ENCODE measurements at places on chromosomes 7 and 10. TPM values are rescaled to one million over a fixed set of nuclear protein-coding genes. Genes with fewer than 3 reads are reported as not detected.
A peak's percentile ranks its signal among the peaks of the same experiment; 100 is the strongest.

- no peak for DNase-seq
These were observed 177.3 kb downstream of the KMT2E start for GRCh38 chr7:105191331-105191730.

DNA sequence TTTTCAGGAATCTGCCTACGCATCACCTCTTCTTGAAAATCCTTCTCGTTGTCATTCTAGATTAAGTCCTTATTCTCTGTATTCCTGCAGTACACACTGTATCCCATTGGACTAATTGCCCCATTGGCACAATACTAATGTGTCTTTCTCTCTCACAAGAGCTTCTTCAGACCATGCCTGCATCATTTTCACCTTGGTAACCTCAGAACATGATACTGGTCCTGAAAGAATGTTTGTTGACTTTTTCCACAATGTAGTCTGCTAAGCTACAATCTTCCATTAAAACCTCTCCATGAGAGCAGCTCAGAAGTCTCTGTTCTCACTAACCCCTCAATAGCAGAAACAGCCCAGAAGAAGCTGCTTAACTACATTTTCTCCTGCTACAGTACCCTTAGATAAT is 270.7 kb downstream of the PCDH15 start:
- DNase-seq: no peak

DNA sequence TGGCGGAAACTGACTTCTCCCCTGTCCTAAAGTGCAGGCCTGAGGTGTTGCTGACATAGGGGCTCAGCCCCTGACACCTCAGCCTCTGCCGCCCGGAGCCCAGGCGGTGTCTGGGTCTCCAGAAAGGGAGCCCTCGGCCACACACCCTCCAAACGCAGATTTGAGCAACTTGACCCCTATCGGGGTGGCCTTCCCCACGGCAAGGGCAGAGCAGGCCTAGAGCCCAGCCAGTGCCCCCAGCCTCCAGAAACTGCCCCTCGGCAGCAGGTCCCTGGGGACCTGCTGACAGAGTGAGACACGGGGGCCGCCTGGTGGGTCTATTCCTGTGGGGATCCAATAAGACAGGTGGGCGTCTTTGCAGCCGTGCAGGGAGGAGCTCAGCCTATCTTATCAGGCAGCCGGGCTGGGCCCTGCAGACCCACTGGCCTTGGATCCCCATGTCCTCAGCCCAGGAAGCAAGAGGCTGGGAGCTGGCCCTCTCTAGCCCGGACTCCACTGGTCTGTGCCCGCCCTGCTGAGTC is 11.0 kb downstream of the TMEM184A start:
- no peak for DNase-seq

DNA sequence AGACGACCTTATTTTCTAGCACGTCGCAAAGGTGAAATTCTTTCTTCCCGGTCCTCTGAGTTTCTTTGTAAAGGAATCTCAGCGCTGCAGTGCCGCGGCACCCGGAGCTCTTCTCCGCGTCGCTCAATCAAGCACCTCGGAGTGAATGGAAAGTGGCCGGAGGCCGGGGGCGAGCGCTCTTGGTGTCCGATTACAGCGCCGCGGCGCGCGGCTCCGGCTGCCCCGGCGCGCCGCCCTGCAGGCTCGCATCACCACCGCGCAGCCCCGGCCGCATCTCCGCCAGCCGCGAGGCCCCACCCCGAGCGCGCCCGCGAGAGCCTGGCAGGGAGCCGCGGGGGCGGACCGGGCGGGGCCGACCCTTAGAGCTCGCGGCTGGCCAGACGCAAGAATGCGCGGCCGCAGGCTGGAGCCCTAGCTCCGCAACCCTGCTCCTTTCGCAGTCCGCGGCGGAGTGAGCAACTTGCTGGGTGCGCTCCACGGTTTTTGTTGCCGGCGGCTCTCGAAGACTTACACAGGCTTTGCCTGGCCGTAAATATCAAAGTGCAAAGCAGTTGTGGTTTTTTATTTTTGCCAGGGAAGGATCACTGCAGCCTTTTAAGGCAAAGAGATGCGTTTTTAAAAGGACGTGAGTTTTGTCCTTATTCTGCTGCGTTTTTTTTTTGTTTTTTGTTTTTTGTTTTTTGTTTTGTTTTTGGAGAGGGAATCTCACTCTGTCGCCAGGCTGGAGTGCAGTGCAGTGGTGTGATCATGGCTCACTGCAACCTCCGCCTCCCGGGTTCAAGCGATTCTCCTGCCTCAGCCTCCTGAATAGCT is at the start of gene SEMA3C:
SEMA3C (minus strand) TSS at position 143 of the 813 bp plus-strand sequence. CDS start 2,270 bp downstream, outside the sequence.
- peak; percentile 59 for DNase-seq

DNA sequence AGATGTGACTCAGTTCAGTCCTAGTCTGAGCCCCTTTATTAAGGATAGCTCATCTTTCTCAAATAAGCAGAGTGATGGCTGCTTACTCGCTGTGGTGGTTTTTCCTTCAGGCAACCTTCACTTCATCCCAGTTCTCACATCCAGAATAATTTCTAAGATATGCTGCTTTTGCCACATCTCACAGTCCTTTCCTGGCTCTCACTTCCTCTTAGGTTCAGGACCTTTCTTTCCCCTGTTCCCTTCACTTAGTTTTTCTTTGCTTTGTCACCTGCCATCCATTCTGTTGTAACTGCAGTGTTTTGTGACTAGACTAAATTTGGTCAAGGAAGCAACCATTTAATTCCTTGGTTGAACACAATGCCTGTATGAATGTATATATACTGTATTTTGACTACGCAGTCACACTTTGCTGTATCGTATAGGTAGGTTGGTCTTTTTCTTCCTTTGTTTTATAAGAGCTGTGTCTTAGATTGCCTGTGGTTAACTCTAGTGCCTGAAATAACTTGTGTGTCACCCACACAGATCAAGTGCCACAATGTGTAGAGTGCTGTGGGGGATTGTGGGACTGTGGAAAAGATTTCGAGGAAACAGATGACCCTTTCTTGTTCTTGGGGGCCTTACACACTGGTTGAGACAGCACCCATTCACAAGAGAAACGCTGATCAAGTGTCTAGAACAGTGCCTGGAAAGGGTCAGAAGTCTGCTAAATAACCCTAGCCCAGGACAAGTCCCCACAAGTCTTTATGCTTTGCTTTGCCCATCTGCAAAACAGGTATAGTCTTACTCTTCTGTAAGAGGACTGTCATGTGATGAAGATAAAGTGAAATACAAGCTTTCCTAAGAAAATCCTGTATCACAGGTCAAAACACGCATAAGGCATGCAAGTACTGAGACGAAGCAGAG is 2.6 kb downstream of the ZNF655 start:
- DNase-seq: no peak

- DNase-seq: no peak
These were observed 37.8 kb upstream of the MXI1 start for GRCh38 chr10:110169586-110169985.

DNA sequence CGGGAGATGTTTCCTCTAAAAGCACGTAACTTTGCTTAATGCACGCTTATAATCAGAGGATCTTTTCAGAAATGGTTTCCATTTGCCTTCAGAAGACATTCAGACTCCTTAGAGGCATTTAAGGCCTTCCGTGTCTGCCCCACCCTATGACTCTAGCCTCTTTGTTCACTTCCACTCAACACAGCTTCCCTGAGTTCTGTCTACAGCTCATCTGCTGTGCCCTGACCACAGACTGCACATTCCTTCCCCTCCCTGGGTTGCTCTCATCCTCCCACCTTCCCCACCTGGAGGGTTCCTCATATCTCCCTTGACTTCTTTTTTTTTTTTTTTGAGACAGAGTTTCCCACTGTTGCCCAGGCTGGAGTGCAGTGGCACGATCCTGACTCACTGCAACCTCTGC is 16.6 kb downstream of the FBH1 start:
- no peak for DNase-seq

DNA sequence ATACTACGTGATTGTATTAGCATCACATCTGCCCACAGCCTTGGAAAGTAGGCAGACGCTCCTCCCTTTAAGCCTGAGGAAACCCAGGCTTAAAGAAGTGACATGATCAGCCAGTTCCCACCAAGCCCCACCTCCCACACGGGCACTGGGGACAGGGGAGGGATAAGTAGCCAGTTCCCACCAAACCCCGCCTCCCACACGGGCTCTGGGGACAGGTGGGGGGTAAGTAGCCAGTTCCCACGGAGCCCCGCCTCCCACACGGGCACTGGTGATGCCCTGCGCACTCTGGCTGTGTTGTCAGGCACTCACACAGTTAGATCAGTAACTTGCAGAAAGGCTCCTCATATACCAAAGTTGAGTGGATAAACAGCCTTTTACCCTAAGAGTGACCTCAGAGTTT is 606.8 kb downstream of the PTPRN2 start:
- peak; percentile 4 for DNase-seq

DNA sequence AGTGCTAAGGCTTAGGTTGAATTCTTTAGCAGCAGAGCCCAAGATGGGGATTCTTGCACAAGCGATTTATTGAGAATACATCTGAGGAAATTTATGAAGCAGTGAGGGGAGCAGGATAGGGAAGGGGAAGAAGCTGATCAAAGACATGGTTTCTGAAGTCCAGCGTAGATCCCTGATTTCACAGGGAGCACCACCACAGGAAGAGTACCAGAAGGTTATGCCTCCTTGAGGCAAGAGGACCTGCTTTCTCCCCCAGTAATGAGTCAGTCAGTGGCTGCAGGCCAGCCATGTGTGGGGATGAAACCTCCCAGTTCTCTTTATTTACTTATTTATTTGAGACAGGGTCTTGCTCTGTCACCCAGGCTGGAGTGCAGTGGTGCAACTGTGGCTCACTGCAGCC is 35.0 kb upstream of the CBLL1 start:
- no peak for DNase-seq

DNA sequence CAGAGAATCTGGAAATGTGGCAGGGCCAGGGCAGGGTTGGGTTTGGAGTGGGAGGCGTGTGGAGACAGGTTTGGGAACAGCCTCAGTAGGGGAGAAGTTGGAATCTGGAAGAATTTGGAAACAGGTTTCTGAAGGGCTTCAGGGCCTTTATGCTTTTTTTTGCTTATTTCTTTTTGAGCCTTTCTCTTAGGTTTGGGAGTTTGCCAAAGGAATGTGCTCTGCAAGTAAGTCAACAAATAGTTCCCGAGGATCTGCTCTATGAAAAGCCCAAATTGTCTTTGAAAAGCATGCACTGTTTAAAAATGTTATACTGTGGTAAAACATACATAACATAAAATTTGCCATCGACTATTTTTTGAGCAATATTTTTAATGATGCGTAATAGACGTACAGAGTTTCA is 86.7 kb upstream of the ADRB1 start:
- no peak for DNase-seq

The SEMA3A gene
- total RNA-seq: 5.0 TPM

The BNIP3 gene
- total RNA-seq: 192 TPM

DNA sequence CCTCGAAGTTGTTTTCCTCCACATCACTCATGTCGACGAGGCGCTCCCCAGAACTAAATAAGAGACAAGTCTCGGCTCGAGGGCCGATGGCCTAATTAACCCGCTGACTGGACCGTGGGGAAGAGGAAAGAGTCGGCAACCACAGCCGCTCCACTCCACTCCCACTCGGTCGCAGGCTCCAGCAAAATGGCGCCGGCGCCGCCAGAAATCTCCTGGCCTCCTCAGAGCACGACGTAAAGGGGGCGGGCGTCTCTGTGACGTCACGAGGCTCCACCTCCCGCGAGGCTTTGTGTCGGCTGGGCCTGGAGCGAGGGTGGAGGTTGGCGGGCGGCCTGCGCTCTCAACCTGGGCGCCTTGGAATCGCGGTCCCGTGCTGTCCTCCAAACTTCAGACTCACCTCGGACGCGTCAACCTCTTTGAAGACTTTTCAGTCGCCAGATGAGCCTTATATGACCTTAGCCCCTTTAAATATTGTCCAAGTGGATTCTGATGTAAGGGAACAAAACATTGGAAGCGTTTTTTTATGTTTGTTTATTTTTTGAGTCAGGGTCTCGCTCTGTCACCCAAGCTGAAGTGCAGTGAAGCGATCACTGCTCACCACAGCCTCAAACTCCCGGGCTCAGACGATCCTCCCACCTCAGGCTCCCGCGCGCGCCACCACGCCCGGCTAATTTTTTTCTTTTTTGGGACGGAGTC is at the start of gene TRA2A:
TRA2A (minus strand) TSS at position 188 of the 696 bp plus-strand sequence; CDS start at position 31, 157 bp downstream.
- DNase-seq: peak; percentile 90

- DNase-seq: no peak
These were observed 113.3 kb downstream of the ITGA8 start for GRCh38 chr10:15606377-15606776.

- DNase-seq: no peak
These were observed 895 bp upstream of the NAPEPLD start for GRCh38 chr7:103149808-103150180.

The ZNHIT1 gene
- 78.8 TPM for total RNA-seq

GRCh38 chr7:23598296-23598695 is 1.1 kb downstream of the CCDC126 start:
- DNase-seq: no peak

The KLLN gene
- total RNA-seq: 0.95 TPM

The NEUROG3 gene
- 0.60 TPM for total RNA-seq

DNA sequence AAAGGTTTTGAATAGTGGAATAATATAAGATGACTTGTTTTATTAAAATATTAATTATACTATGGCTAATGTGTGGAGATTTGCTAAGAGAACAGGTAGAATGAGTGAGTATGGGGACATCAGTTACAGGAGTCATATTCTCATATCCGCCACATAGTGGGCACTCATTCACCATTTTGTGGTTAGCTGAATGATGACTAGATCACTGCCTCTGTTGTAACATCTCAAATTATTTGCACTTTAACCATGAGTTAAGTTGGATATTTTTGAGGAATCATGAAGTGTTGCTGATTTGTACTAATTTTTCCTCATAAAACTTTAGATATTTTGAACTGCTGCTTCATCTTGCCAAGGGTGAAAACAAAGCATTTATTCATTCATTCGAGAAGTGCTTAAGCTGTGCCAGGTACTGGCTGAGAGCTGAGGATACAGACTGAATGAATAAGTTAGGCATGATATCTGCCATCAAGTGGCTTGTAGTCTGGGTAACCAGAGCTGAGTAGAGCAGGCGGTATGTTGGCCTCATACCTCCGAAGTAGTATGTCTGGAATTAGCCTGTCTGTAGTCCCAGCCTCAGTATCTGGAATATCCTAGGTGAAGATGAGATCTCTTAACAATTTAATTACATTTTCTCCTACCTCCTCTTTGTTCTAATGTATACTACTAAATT is 100.5 kb downstream of the ZEB1 start:
- no peak for DNase-seq

DNA sequence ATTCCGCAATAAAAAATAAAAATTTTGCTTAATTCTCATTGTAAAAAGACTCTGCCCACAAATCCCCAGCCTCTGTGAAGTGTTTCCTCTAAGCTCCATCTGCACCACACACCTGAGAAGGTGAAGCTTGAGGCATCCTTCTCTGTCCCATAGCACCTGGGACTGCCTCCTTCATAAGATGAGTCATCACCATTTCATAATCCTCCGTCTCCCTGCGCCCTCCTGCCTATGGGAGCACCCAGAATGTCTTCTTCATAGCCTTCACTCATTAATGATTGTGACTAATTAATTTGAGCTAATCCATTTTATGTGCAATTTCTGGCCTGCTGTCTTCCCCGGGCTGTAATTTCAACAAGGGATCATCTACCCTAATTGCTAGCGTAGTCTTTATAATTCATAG is 90.3 kb downstream of the WDR11 start:
- no peak for DNase-seq

Measured in omental fat pad (tissue), 4 donors.